ENCODE measurements at places on chromosomes 12 and 14.

DNA sequence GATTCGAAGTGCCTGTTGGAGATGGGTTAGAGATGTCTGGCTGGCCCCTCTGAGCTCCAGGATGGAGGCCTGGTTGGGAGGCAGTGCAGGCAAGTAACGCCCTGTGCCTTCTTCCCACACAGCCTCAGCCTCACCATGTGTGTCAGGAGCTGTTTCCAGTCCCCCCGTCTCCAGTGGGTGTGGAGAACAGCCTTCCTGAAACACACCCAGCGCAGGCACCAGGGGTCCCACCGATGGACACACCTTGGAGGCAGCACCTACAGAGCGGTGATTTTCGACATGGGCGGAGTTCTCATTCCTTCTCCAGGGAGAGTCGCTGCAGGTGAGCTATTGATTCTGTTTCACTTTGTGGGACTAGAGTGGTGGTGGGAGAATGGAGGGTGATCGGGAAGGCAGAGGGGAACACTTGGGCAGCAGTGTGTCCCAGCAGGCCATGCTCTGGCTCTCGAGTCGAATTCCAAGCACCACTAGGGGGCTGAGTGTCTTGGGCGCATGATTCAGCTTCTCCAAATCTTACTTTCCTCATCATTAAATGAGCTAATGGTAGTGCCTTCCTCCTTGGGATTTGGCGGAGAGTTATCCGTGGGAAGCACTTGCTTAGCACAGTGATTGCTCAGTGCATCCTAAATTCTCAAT lies 6.8 kb downstream of the ACAD10 start:
- no peak for DNase-seq

GRCh38 chr12:51851413-51852124 lies 3.1 kb upstream of the FIGNL2 start:
- no peak for DNase-seq

DNA sequence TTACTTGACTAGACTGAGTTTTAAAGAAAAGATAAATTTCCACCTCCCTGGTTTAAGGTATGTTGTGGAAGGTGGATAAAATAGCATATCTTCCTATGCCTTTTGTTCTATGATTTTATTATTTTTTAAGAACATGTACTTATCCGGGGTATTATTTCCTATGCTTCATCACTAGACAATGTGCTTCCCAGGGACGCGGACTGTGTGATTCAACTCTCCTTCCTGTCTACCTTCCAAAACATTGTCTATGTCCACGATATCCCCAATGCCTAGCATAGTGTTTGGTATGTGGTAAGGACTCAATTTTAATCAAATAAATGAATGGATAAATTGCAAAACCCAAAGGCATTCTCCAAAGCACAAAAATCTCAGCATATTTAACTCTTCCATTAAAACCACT lies 8.3 kb upstream of the CCND2 start:
- no peak for DNase-seq

GRCh38 chr12:8780389-8780788 lies 42.0 kb upstream of the A2ML1 start:
- DNase-seq, result no peak

- DNase-seq, result peak; percentile 9
Observed at GRCh38 chr12:45726603-45727300, 2.8 kb upstream of the ARID2 start.

DNA sequence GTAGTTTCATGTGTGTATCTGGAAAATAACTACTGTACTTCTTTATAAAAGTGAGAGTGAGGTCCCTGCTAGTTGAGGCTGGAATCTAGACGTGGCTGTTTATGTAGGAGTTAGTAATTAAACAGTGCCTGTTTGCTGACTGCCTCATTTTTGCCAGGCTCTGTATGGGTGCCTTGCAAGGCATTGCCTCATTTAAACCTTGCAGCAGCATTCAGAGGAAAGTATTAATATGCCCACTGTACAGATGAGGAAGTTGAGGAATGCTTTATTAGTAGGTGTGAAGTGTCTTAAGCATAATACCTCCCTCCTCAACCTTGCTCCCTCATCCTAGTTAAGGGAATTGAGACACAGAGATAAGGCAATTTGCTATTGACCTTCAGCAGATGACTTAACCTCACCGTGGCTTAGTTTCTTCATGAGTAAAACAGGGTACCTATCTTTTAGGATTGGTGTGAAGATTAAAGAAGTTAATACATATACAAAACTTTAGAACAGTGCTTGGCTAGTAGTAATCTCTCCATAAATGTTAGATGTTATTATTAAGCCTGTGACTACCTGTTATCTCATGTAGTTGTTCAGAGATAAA lies 28.7 kb downstream of the PPM1A start:
- DNase-seq, result no peak

DNA sequence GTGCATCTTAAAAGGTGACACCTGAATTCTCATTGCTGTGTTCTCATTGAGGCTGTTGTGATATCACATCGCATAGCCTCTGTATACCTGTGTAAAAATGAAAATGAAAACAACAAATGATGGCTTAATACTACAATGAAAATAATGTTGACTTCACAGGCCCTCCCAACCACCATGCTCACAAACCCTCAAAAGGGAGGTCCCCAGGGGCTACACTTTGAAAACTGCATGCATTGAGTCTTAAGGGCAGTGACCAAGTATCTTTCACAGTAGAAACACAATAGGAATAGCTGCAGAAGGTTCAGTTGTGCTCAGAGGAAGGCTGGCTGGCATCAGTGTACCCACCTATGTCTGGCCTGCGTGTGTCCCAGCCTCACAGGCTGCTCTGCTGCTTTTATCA lies 27.6 kb upstream of the KCNK13 start:
- no peak for DNase-seq

DNA sequence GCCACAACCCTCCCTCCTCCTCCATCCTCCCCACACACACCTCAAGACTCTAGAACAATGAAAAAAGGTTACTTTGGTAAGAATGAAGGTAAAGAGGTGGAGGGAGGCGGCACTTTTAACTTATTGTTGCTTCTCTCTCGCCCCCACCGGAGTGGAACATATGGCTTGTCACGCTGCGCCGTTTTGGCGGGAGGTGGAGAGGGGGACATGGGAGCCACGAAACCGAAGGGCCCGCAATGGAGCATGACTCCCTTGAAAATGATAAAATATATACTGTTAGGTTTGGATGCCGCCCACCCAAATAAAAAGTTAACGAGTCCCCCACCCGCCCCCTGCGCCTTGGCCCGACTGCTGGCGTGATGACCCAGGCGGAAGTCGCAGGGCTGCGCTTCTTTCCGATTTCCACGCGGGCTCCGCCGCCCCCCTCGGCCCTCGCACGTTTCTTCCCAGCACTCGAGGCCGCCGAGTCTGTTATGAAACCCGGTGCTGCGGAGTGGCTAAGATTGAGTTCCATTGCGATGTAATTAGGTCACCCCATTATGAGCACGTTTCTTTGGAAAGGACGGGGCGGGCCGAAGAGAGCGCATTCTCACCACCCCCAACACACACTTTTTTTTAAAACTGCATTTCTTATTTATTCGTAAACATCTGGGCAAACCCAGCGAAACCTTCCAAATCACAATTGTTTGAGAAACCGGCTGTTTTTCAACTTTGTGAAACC lies 1.4 kb upstream of the ZFP36L1 start:
- peak; percentile 80 for DNase-seq

DNA sequence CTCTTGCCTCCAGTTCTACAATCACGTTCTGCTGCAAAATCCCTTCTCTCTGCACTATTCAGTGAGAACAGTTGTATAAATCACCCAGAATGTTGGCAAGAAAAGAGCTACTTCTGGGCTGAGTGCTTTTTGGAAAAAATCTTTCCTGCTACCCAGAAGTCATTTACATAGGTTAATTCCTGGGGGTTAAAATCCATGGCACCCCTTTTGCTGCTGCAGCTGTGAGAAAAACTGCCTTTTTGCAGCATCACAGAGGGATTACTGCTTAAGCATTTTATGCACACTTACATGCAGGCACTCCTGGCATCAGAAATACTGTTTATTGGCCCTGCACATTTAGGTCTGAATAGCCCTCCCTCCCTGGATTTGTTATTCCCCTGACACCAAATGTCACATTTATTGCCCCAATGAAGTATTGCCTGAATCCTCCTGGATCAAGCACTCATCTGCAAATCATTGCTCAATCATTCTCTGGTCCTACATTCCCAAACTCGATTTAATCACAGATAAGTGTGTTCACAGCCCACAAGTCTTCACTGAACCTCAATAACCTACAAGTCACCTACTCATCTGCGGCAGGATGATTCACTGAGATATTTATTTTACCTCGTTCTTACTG lies 43.1 kb upstream of the CCDC196 start:
- no peak for DNase-seq

GRCh38 chr14:79656056-79656455 lies 555.2 kb downstream of the DIO2 start:
- DNase-seq, result no peak

DNA sequence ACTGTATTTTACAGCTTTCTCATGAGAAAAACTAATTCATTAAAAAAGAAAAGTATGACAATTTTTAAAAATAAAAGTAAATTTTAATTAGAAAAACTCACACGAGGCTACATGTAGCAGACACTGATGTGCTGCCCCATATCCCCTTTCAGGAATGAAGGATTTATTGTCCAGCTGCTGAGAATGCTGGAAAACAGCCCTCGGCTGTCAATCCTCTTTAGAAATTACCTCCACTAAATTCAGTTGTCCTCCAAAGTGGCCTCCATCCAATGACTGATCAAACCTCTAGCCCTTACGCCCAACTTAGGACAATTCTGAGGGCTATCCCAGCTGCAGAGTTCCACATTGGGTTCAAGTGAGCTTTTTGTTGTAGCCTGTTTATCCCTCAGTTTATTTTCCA lies 29.8 kb upstream of the AP4S1 start:
- DNase-seq, result no peak

DNA sequence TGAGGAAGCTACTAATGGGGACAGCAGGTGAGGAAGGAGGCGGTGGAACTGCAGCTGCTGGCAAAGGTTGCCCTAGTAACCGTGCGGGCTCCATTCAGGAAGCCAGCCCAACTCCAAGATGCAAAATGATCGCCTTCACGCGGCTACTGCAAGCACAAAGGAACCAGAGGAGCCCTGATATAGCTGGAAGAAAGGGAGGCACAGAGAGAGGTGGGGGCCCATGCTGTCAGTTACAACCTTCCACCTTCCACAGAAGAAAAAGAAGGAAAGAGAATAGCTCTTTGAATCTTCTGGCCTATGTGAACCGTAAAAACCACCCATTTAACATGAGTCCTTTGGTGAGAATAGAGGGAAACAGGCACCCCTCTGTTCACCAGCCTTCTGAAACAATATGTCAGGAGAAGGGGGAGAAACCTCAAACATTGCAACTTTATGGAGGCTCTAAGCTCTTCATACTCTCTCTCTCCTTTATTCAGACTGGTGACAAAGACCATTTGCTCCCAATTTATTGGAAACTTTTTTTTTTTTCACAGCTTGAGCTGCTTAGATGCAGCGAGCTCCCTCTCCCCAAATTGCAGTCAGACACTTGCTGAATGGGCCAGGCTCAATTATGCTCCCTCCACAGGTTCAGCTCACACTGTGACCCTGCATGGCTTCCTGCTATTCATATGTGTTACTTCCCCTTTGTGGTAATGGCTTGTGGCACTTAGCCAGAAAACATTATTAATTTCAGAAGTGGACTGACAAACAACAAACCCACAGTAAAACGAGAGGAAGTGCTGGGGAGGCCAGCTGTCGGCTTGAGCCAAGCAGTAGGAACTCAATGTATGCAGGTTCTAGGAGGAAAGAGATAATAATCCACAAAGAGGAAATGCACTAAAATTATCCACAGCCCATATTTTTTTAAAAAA lies 6.2 kb downstream of the DUSP6 start:
- peak; percentile 62 for DNase-seq

Measured in activated CD4-positive, alpha-beta T cell treated with anti-CD3 and anti-CD28 coated beads, Interleukin-2, amount 10 ng/mL, durations not matched to agents 7 days and 5 days (primary cell).